ENCODE measurements at places on chromosomes 6 and 20.

GRCh38 chr6:45420083-45420908 lies 42.6 kb upstream of the SUPT3H start:
- DNase-seq: no peak

DNA sequence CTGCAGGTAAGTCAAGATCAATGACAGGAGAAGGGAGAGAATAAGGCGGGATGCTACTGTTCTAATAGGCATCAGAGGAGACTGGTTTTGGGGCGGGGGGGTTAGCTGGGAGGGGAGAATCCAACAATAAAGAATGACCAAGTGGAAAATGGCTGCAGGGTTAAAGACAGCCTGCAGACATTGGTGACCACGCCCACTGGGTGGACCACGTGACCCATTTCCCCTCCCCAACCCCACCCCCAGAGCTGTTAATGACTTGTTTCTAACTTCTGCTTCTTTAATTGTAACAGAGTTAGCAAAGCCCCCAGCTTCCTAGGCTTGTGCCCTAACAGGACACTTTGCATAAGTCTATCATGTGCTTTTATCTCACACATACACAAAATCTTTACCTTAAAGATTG lies 344.5 kb downstream of the KIF16B start:
- DNase-seq: no peak

GRCh38 chr20:44582311-44583025 lies at the start of gene PKIG:
Gene PKIG, plus strand, starts transcription at chr20:44582579. Its CDS starts 31,978 bp downstream, at chr20:44614557.
- DNase-seq: peak; percentile 38

- DNase-seq: no peak
These were observed 83.6 kb downstream of the TFAP2B start for GRCh38 chr6:50902260-50902659.

- no peak for DNase-seq
These were observed 28.4 kb downstream of the LHFPL5 start for GRCh38 chr6:35833536-35833935.

DNA sequence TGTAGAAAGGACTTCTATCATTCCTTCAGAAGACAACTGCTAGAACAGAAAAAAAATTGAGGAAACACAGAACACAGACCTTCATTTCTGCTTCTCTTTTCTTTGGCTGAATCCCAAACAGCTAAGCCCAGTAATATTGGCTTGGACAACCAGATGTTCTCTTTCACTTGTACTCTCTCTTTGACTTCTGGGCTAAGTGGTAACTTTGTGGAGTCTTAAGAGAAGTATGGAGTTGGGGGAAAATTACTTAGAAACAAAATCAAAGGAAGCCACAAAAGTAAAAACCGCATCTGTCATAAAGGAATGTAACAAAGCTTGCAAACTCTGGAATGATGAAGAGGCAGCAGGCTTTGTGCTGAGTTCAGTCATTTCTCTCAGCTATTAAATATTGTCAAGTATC lies 587.5 kb downstream of the CBLN4 start:
- DNase-seq: peak; percentile 8

- peak; percentile 52 for DNase-seq
These were observed 12.1 kb downstream of the TRIM31 start for GRCh38 chr6:30100585-30101443.

Measured in NCI-H226 (cell line).